Glutamatergic neuron (in vitro differentiated cells): ENCODE measurements at places on chromosomes 6 and 20. TPM values are rescaled to one million over a fixed set of nuclear protein-coding genes. Genes with fewer than 3 reads are reported as not detected.
A peak's percentile ranks its signal among the peaks of the same experiment; 100 is the strongest.

CLPSL2 gene
- not detected for total RNA-seq

CCN2 gene
- 1.2 TPM for total RNA-seq

PBOV1 gene
- not detected for total RNA-seq

CBLN4 gene
- total RNA-seq, result not detected

ESR1 gene
- total RNA-seq, result not detected

MUC22 gene
- not detected for total RNA-seq

WFDC2 gene
- total RNA-seq, result 4.8 TPM

MYH7B gene
- total RNA-seq, result 1.5 TPM

DNA sequence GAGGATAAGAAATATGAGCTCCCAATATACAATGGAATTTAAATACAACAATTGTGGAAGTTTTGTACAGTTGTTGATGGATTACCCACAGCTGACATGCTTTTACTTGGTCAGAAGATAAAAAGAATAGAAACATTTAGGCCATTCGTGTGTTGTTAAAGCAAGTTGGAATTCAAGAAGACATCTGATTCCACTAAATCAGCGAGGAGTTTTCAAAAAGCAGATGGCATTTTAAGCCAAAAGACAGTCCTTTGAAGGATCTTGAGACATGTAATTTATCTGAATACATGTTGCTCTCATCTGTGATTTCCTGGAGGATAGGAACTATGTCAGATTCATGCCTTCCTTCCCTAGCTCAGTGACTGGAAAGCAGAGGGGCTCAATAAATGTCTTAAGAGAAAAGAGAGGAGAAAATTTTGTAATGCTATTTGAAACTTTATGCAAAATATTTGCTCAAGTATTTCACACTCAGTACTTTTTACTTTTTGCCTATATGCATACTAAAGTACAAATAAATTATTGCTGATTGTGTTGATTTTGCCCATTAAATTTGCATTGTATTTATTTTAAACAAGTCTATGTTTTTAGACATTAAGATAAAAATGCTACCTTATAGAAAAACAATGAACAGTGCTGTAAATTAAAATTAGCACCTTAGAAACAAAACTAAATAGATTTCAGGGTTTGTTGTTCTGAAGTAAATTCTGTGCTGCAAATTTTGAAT lies 733.8 kb upstream of the FLRT3 start:
- DNase-seq, result no peak
- H3K27ac ChIP-seq, result no peak overlapping the region
- peaks cover 2% of the 10 kb centered on the region for H3K27me3 ChIP-seq
- H3K4me1 ChIP-seq, result no peaks in the 10 kb centered on the region
- peaks cover 7% of the 10 kb centered on the region for H3K36me3 ChIP-seq

- H3K4me1 ChIP-seq, result no peaks in the 10 kb centered on the region
- H3K36me3 ChIP-seq, result peaks cover 10% of the 10 kb centered on the region
- H3K27ac ChIP-seq, result no peak overlapping the region
These were observed 7.1 kb upstream of the LOC128125822 start for GRCh38 chr6:63565058-63565726.

GRCh38 chr6:25547797-25548196 lies 104.2 kb upstream of the SCGN start:
- H3K27me3 ChIP-seq, result no peaks in the 10 kb centered on the region
- H3K4me3 ChIP-seq, result no peak overlapping the region
- H3K27ac ChIP-seq, result no peak overlapping the region
- no peak for DNase-seq
- no peaks in the 10 kb centered on the region for H3K36me3 ChIP-seq

- DNase-seq, result no peak
- H3K4me3 ChIP-seq, result no peak overlapping the region
- peaks cover 2% of the 10 kb centered on the region for H3K4me1 ChIP-seq
- H3K36me3 ChIP-seq, result no peaks in the 10 kb centered on the region
- no peak overlapping the region for H3K27ac ChIP-seq
- no peaks in the 10 kb centered on the region for H3K27me3 ChIP-seq
These were observed 47.3 kb downstream of the ZFAND3 start for GRCh38 chr6:37866590-37867507.

- no peak for DNase-seq
- peak overlapping the region; percentile 55 for H3K4me3 ChIP-seq
- peaks cover 13% of the 10 kb centered on the region for H3K27me3 ChIP-seq
- H3K36me3 ChIP-seq, result no peaks in the 10 kb centered on the region
- peak overlapping the region; percentile 70 for H3K27ac ChIP-seq
These were observed 10.5 kb upstream of the MAP1LC3A start for GRCh38 chr20:34547844-34548613.

GRCh38 chr6:25503686-25504085 lies 148.3 kb upstream of the SCGN start:
- no peaks in the 10 kb centered on the region for H3K27me3 ChIP-seq
- H3K36me3 ChIP-seq, result no peaks in the 10 kb centered on the region
- H3K4me3 ChIP-seq, result no peak overlapping the region
- H3K27ac ChIP-seq, result no peak overlapping the region
- DNase-seq, result no peak

DNA sequence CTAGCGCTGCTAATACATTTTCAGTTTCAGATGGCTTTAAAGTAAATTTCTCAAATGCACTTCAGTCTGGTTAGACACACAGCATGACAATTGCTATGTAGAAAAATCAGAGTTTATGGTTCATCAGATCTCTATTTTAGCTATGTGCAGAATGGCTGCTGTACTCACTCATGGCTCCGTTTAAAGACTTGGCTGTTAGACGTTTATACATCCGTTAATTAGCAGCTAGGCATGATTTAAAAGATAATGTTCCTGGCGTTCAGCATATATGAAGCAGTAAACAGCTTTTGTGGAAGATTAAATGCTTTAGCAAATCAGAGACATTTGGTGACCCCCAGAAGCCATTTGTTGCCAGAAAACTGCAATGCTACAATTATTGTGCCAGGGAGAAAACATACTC lies 350.0 kb upstream of the MANEA start:
- H3K27ac ChIP-seq, result no peak overlapping the region
- H3K4me1 ChIP-seq, result peaks cover 19% of the 10 kb centered on the region
- H3K36me3 ChIP-seq, result no peaks in the 10 kb centered on the region
- no peaks in the 10 kb centered on the region for H3K27me3 ChIP-seq
- no peak overlapping the region for H3K4me3 ChIP-seq
- DNase-seq, result no peak

DNA sequence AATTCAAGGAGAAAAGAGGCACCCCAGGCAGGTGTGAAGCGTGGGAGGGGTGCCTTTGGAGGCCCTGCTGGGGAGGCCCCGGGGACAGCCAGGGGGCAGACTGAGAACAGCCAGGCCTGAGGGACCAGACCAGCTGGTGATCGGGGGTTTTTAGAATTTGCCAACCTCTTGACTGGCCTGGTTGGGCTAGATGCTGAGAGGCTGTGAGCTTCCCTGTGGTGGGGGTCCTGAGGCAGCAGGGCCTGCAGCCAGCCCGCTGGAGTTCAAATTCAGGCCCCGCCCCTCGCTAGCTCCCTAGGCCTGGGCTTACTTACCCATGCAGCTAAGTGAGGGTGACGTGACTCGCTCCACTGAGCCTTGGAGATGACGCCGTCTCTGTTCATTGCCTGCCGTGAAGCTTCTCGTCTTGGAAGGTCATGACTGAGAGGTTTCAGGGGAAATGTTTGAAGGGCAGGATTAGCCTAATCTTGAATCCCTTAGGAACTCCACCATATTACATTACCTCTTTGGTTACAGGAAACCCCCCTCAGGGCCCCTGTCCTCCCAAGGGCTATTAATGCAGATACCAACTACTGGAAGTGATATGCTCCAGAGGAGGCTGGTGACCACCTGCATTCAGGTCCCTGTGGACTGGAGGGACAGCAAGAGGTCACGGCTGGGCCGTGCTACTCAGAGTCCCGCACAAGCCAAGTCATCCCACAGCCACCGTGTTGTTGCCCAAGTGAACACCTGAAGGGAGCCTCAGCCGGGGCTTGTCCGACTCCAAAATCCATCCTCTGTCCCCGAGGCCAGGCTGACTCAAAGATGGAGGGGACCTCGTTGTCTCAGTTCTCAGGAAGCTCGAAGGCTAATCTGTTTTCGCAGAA lies 73.9 kb upstream of the DUSP22 start:
- no peak overlapping the region for H3K27ac ChIP-seq
- H3K36me3 ChIP-seq, result peaks cover 9% of the 10 kb centered on the region
- no peak overlapping the region for H3K4me3 ChIP-seq
- H3K27me3 ChIP-seq, result no peaks in the 10 kb centered on the region

DNA sequence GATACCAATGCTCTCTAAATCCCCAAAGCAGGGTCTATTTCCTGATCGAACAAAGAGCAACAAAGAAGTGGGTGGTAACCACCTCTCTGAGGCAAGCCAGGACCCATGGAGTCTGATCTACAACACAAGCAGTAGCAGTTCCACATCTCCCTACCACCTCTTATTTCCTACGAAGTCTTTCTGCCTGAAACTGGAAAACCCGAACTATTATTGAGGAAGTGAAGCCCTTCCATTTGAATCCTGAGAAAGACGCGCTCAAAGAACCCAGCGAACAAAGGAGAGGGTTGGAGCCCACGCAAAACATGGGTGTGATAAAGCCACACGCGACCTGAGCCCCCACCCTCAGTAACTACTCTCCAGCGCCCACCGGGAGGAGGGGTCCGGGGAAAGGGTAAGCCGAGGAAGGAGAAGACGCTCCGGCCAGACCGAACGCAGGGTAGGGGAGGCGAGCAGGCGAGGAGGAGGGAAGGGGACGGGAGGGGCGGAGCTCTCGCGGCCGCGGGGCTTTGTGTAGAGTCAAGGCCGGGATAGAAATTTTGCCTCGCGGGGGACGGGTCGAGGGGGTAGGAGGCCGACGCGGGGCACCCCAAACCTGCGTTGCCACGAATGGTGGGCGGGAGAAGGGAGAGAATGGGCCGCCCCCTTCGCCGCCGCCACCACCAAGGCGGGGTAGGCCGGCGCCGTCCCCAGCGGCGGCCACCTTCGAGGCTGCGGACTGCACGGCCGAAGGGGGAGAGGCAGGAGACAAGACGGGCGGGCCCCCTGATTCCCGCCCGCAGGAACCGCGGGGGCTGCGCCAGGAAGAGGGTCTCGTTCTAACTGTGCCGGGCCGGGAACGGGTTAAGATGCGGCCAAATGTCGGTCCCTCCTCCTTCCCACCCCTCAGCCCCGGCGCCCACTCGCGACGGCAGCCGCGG lies 802 bp downstream of the HDAC2 start:
- H3K4me1 ChIP-seq, result peaks cover 14% of the 10 kb centered on the region
- peak; percentile 81 for DNase-seq
- H3K36me3 ChIP-seq, result no peaks in the 10 kb centered on the region
- H3K27me3 ChIP-seq, result peaks cover 12% of the 10 kb centered on the region

- H3K4me3 ChIP-seq, result no peak overlapping the region
- no peaks in the 10 kb centered on the region for H3K36me3 ChIP-seq
- DNase-seq, result peak; percentile 68
- peaks cover 2% of the 10 kb centered on the region for H3K27me3 ChIP-seq
- H3K4me1 ChIP-seq, result peaks cover 20% of the 10 kb centered on the region
These were observed 1.1 kb downstream of the SLC22A23 start for GRCh38 chr6:3455569-3456394.

GRCh38 chr6:11128608-11129007 lies 17.1 kb upstream of the ERVFRD-1 start:
- peaks cover 5% of the 10 kb centered on the region for H3K36me3 ChIP-seq
- H3K4me1 ChIP-seq, result peaks cover 11% of the 10 kb centered on the region
- H3K27me3 ChIP-seq, result no peaks in the 10 kb centered on the region

GRCh38 chr6:45920819-45921511 lies 94.7 kb downstream of the CLIC5 start:
- no peak for DNase-seq
- H3K4me3 ChIP-seq, result no peak overlapping the region
- no peaks in the 10 kb centered on the region for H3K27me3 ChIP-seq
- no peaks in the 10 kb centered on the region for H3K4me1 ChIP-seq
- H3K27ac ChIP-seq, result no peak overlapping the region
- no peaks in the 10 kb centered on the region for H3K36me3 ChIP-seq

DNA sequence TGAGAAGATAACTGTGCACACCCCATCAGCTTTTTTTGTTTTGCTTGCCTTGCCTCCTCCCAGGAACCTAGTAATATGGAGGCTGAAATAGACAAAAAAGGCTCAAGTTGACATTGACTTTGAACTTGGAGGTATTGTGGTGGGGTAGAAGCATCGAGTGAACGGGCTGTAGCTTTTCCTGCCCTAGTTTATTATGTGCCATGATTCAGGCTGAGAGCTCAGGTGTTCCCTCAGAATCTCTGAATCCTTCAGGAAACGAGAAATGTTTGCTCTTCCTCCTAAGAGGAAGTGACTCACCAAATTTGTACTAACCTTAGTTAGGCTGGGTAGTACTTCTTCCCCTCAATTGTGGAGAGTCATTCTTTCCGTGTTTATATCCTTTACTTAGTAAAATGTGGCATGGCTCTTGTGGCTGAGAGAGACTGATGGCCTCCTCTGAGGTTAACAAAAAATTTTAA lies 98.8 kb downstream of the SASH1 start:
- H3K27me3 ChIP-seq, result no peaks in the 10 kb centered on the region
- H3K27ac ChIP-seq, result no peak overlapping the region
- no peaks in the 10 kb centered on the region for H3K36me3 ChIP-seq
- no peaks in the 10 kb centered on the region for H3K4me1 ChIP-seq

GRCh38 chr6:121816361-121816760 lies 380.9 kb downstream of the GJA1 start:
- no peaks in the 10 kb centered on the region for H3K4me1 ChIP-seq
- peaks cover 17% of the 10 kb centered on the region for H3K36me3 ChIP-seq
- no peak for DNase-seq
- H3K4me3 ChIP-seq, result no peak overlapping the region

DNA sequence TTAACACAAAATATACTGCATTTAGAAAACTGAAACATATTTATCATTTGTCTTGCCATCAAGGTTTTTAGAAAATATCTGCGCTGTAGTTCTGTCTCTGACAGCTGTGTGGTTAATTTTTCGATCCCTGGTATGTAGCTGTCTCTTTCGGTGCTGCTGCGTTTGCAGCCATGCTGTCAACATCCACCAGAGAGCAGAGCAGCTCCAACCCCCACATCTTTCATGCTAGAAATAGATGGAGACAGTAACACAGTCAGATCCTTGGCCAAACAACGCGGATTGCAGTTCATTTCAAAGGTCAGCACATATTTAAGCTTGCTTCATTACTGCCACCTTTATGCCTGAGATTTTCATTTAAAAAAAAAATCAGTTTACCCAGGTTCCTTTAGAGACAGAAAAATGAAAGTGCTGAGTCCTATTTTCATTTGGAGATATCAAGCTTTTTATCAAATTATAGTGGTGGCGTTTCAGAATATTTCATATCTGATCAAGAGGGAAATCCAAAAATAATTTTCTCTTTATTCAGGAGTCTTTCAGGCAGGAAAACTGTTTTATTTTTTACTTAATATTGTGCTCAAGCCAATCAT lies 157.7 kb upstream of the MMS22L start:
- no peaks in the 10 kb centered on the region for H3K36me3 ChIP-seq
- peaks cover 4% of the 10 kb centered on the region for H3K4me1 ChIP-seq
- DNase-seq, result peak; percentile 52

DNA sequence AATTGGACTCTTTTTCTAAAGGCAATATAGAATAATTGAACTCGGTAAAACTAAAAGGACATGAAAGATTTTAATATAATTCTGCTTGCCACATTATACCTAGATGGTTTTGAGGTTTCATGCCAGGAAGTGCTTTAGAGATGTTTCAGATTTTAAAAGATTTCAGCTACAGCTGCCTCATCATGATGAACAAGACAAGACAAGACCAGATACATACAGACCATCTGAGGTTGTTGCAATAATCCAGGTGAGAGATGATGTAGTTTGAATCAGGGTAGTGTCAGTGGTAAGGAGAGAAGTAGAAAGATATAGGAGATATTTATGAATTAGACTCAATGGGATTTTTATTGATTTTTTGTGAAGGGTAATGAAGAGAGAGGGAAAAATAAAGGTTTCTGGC lies 374.3 kb upstream of the HSF2 start:
- H3K4me3 ChIP-seq, result no peak overlapping the region
- no peaks in the 10 kb centered on the region for H3K27me3 ChIP-seq
- H3K36me3 ChIP-seq, result no peaks in the 10 kb centered on the region
- DNase-seq, result no peak
